Right renal cortex interstitium (tissue), 3 donors: ENCODE measurements at places on chromosomes 3 and 15. TPM values are rescaled to one million over a fixed set of nuclear protein-coding genes. Genes with fewer than 3 reads are reported as not detected.

GRCh38 chr3:99607151-99607550 is 31.2 kb upstream of the COL8A1 start:
- no peak for DNase-seq

DNA sequence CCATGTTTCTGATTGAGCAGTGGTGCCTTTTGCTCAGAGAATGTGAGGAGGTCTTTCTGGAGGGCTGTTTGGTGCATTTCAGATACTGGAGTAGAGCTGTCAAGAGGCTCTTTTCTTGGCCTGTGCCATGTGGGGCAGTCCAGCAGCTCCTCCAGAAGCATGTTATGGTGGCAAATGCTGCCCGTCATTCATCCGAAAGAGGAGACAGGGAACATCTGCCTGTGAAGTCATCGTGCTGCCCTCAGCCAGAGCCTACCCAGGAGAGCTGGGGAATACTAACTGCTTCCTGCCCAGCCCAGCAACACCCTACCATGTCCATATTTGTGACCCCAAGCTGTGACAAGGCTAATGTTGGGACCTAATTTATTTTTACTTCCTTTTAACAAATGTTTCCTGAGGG is 82.2 kb upstream of the SLC6A6 start:
- DNase-seq, result no peak

- DNase-seq, result no peak
These were observed 11.3 kb upstream of the NMNAT3 start for GRCh38 chr3:139689122-139689521.

DNA sequence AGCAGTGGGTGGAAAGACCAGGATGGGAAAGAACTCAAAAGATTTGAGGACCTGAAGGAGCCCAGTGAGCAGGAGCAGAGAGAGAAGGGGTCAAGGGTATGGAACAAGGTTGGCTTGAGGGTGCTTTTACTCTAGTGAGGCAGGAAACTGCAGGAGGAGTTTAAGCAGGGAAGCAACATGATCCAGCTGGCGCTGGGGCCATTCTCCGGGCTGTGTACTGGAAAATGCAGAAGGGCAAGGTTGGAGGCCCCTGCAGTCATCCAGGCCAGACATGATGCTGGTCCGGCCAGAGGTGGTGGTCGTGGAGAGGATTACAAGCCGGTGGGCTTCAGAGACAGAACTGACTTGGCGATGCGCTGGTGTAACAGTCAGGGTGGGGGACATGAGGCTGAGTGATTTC is 81.8 kb downstream of the LSM3 start:
- DNase-seq, result no peak

Gene HRG
- polyA plus RNA-seq, result 2.8 TPM

Gene RSRC1
- polyA plus RNA-seq, result 40.8 TPM
